ENCODE measurements at places on chromosomes 12 and 14.

DNA sequence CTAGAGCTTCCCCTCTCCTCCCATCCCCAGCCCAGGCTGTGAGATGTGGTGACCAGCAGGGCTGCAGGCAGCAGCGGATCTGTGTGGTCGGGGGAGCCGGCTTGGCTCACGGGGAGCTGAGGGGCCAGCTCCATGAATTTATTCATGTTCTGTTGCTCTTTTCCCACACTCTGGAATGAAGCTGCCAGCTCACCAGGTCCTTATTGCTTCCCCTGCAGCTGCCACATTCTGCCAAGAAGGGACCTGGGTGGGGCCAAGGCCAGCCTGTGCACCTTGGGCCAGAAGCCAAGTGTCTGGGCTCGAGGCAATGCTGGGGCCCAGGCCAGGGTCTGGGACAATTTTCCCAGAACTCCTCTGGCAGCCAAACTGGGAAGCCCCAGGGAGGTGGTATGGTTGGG lies 2.5 kb upstream of the C1QL4 start:
- DNase-seq, result no peak

DNA sequence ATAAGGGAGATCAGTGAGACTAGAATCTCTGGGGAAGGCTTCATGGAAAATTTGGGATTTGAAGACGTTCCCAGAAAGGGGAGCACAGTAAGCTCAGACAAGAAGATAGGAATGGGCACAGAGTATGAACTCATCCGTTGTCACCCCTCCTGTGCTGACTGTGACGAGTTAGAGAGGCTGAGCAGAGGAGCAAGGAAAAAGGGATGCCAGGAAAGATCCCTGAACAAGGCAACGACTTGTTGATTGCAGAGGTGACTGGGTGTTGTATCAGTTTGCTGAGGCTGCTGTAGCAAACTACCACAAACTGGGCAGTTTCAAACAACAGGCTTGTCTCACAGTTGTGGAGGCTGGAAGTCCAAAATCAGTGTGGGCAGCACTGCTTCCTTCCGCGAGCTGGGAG lies 5.9 kb upstream of the GPD1 start:
- DNase-seq, result no peak

- no peak for DNase-seq
Observed at GRCh38 chr12:47419497-47419896, 286.3 kb downstream of the RPAP3 start.

- DNase-seq, result no peak
Observed at GRCh38 chr12:48671231-48671856, 10.7 kb downstream of the KANSL2 start.

DNA sequence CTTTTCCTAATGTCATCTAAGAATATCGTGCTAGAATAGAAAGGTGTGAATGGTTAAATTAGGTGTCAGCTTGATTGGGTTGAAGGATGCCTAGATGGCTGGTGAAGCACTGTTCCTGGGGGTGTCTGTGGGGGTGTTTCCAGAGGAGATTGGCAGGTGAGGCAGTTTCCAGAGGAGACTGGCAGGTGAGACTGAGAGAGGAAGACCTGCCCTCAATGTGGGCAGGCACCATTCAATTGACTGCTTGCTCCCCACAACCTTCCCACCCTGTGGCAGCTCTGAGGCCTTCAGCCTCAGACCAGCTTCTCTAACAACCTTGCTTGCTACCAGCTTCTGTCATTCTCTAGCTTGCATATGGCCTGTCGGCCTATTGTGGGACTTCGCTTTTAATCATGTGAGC lies 9.2 kb downstream of the RNASE9 start:
- DNase-seq, result no peak

GRCh38 chr12:104877103-104877705 lies 80.9 kb downstream of the SLC41A2 start:
- DNase-seq, result peak; percentile 6

DNA sequence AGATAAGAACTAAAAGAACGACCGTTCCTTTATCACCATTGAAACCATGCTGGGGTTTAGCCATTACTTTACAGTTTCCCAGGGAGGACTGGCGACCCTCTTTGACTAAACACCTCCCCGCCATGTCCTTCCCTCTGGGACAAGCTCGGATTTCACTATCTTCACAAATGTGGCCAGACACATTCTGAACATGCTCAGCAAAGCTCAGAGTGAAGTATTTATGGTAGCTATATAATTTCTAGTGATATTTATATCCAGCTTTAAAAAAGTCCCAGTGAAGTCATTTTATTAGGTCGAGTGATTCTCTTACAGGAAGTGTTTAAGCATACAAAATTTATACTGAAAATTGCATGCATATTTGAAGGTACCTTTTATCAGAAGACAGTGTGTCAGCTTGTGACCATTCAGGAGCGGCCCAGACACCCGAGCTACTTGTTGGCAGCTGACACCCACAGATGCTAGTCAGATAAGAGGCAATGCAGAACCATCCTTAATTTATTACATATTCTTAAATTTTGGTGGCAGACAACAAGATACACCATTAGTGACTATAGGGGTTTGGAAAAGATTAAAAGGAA lies 36.8 kb downstream of the NIN start:
- DNase-seq, result no peak

DNA sequence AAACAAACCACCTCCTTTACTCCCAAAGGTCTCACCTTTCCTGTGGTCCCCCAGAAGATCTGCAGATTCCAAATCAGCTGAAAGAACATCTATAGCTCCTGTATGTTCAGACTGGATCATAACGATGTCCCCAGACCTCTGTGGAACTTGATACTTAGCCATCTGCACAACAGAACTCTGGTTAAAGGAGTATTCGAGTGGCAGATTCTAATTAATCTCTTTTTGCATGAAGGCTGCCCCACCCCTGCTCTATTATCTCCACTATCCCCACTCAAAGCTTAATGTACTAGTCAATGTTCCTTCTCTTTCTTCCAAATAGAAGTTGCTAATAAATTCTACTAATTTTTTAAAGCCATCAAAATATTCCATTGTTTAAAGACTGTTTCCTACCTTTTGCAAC lies 22.8 kb downstream of the GSTZ1 start:
- no peak for DNase-seq

DNA sequence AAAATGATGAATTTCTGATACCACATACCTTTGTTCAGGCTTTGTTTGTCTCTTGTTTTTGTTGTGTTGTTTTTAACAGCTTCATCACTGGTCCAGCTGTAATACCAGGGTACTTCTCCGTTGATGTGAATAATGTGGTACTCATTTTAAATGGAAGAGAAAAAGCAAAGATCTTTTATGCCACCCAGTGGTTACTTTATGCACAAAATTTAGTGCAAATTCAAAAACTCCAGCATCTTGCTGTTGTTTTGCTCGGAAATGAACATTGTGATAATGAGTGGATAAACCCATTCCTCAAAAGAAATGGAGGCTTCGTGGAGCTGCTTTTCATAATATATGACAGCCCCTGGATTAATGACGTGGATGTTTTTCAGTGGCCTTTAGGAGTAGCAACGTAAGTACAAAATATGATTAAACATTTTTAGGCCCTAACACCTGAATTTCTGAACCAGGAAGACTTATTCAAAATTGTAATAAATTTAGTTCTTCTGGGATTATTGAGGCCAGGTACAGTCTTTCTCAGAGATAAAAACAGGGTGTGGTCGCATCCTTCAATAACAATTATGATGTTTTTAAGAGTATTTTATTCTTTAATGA lies 22.4 kb downstream of the RXYLT1 start:
- peak; percentile 41 for DNase-seq

DNA sequence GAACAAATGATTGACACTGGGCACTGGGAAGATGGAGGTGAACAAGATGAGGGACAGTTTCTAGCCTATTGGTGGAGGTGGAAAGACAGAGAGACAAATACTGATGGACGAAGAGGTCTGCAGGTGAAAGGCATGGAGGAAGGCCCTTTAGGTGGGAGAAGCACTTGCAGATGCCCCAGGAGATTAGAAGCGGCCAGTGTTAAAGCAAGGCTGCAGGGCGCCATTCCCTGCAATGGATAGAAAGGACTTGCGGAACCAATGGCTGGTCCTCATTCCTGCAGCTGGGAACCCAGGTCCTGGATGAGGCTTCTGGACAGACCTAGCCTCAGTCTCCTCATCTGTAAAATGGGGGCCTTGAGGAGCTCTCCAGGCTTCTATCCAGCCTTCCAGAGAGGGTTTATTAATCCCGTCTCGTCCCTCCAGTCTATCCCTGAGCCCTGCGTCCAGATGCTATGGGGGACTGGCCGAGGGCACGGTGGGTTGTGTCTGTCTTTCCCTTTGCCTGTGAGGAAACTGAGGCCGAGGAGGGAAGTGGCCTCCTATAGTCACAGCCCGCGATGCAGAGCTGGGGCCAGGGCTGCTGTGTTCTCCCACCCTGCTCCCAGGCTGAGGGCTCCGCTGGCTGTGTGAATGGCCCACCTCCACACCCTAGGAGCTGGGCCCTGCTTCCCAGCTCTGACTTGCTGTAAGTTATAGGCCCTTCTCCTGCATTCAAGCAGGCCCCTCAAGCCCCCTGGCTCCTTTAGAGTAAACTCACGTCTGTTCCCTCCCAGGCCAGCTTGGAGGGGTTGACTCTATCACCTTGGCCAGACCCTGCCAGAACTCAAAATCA lies 33.0 kb downstream of the CYP46A1 start:
- DNase-seq, result no peak

DNA sequence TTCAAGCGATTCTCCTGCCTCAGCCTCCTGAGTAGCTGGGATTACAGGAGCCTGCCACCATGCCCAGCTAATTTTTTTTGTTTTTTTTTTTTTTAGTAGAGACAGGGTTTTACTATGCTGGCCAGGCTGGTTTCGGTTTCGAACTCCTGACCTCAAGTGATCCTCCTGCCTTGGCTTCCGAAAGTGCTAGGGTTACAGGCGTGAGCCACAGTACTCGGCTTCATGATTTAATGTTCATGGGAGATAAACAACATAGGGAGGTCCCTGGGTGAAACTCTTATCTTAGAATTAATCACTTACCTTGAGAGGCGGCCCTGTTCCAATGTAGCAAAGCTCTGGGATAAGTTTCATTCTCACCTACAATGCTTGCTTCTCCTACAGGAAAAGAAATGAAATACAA lies 48.3 kb downstream of the SEL1L start:
- DNase-seq, result no peak

- no peak for DNase-seq
Observed at GRCh38 chr12:104297477-104298113, 5.9 kb upstream of the EID3 start.

DNA sequence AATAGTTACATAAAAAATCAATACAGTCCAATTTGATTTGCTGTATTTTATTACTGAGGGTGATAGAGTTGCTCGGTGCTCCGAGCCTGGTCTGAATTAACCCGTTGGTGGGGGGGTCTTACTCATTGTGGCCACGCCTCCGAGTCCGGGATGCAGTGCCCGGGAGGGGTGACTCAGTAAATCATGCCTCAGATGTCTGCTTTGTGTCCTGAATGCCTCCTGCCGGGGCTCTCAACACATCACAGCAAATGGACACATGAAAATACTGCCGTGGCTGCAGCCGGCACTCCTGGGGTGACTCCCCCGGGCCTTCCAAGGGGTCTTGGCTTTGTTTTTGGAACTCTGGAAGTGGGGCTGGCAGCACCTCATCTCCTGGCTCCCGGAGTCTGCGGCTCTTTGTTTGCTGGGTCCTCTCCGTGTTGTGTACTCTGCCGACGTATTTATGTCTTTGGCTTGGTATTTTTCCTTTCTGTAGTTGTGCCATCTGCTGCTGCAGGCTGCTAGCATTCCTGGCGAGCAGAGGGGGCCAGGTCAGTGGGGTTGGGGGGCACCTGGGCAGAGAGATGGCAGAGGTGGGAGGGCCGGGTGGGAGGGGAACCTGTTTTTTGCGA lies 129.0 kb downstream of the AACS start:
- DNase-seq, result peak; percentile 18

DNA sequence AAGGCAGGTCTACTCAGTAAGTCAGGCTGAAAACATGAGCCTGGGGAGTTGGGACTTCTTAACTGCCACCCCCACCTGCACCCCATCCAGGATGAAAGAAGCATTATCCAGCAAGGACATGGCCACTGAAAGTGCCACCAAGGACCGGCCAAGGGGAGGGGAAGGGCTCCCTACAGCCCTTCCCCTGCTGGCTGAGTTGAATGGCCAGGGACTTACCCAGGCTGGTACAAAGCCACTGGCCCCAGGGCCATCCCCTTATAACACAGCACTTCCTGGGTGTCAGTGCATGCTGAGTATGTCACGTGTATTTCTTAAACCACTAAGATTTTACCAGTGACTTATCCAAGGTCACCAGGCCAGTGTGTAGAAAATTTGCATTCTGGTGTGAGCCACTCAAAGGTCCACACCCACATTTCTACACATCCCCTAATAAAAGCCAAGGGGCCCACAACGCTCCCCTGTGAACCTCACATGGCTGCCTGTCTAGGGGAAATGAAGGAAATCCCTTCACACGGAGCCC lies 29.3 kb upstream of the ZFP36L1 start:
- no peak for DNase-seq

DNA sequence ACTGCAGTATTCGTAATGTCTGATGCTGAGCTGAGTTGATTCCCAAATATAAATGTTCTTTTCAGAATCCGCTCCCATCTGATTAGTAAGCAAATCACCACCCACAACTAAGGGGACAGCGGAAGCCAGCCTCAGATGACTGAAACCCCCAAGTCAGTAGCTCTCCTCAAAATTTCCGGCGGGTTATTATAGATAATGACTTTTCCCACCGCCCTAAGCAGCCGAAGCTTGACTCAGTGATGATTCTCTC lies 469 bp upstream of the LRFN5 start:
- DNase-seq, result no peak

DNA sequence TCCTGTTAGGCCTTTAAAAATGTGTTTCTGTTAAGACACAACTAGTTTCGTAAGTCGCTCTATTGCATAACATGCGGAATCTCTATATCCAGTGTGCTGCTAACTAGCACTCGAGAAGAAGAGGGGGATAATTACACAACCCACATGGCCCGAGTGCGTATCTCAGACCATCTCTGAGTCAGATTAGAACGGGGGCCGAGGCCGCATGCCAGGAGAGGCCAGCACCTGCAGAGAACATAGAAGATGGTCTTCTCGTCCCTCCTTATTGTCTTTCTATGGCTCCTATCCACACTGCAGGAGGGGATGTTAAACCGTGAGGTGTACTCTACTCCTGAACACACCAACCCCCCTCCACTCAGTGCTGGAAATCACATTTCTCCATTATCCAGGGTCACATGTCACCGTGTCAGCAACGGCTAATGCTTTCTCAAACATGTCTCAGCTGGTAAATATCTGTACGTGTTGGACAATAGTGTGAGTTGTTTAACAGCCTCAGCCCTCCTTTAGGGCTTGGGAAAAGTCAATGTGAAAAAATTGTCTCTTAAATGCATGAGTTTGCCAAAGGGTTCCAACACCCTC lies 56.3 kb downstream of the CCDC88C start:
- DNase-seq, result no peak

GRCh38 chr12:128339126-128339520 lies 72.2 kb downstream of the TMEM132C start:
- no peak for DNase-seq
